Iris pigment epithelial cell (primary cell): ENCODE measurements at places on chromosomes 13 and 19.

DNA sequence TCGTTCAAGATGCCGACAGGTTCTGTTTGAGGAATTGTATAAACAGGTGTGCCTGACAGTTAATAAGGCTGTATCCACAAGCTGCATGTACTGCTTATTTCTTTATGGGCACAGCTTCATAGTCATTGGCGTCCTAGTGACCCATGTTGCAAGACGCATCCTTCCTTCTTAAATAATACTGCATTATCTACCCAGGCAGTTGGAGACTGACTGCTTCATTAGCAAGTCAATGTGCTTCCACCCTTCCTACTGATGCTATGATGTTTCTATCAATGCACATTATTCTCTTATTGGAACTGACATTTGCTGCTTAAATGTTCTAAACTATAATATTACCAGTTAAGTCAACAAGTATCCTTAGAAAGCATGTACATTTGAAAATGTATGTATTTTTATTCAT, 950.0 kb upstream of the MIR17HG start:
- no peak for DNase-seq

DNA sequence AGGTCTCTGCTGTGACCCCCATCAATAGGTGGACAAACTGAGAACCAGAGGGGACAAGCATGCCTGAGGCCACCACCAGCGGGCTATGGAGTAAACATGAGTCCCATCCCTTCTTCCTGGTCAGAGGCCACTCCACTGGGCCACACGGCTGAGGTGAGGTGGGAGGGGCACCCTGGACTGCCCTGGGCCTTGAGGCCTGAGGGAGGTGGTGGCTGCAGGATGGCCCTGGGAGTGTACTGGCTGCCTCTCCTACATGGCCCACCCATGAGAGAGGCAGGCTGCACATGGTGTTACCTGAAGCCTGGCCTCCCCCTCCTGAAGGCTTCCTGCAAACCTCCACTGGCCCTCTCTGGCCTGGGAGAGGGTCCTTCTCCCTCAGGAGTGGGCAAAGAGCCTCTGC, 222.4 kb downstream of the TUBA3C start:
- no peak for DNase-seq

DNA sequence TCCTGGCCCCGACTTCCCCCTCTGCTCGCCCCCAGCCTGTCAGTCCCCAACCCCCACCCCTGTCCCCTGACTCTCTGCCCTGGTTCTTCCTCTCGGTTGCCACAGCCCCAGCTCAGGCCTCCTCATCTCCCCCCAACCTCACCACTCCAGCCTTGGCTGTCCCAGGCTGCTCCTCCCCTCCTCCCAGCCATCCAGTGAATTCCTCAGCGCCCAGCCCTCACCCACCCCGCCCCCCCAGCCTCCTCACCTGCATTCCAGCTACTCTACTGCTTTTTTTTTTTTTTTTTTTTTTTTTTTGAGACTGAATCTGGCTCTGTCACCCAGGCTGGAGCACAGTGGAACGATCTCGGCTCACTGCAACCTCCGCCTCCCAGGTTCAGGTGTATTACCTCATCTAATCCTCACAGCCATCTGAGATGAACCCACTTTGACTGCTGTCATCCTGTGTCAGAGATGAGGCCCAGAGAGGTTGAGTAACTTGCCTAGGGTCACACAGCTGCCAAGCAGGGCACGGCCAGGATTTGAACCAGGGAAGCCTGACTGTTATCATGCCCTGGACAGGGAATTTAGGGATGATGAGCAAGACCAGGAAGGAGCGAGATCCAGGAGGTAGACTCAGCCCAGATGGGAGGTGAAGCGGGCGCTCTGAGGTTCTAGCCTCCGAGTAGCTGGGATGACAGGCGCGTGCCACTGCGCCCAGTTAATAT, 2.6 kb downstream of the SULT2B1 start:
- no peak for DNase-seq

GRCh38 chr19:739998-740715, 10.8 kb upstream of the MISP start:
- DNase-seq: no peak

- DNase-seq: peak; percentile 46
These were observed 5.6 kb upstream of the RAB8A start for GRCh38 chr19:16106121-16106520.
